Activated CD4-positive, alpha-beta memory T cell treated with anti-CD3 and anti-CD28 coated beads for 36 hours (primary cell): ENCODE measurements at places on chromosomes 5 and 9. TPM values are rescaled to one million over a fixed set of nuclear protein-coding genes. Genes with fewer than 3 reads are reported as not detected.

Gene BSPRY
- total RNA-seq: 7.6 TPM

Gene ENTPD8
- total RNA-seq: not detected

Gene GPR151
- not detected for total RNA-seq

Gene RIC1
- total RNA-seq: 15.0 TPM

Gene ZNF367
- total RNA-seq: 30.1 TPM

Gene FAM221B
- total RNA-seq: not detected

Gene SPATA31E1
- total RNA-seq: not detected

Gene GPR150
- 0.82 TPM for total RNA-seq

Gene ERAP2
- 44.8 TPM for total RNA-seq

Gene ZNF169
- 5.7 TPM for total RNA-seq

Gene MSMP
- not detected for total RNA-seq

Gene CNTNAP3B
- total RNA-seq: not detected

Gene GRXCR2
- total RNA-seq: not detected

Gene TMEM267
- total RNA-seq: 19.7 TPM

Gene NME5
- not detected for total RNA-seq

Gene ANXA2R
- total RNA-seq: 3.8 TPM

Gene STKLD1
- 0.69 TPM for total RNA-seq

Gene DMGDH
- total RNA-seq: 1.7 TPM

Gene NR6A1
- total RNA-seq: 0.83 TPM

Gene SLC46A2
- not detected for total RNA-seq

Gene CBY3
- total RNA-seq: 0.61 TPM

Gene AHRR
- total RNA-seq: 16.8 TPM

Gene IFNA2
- total RNA-seq: not detected

Gene OBP2B
- total RNA-seq: not detected

Gene TICAM2
- 2.0 TPM for total RNA-seq

Gene ZNG1E
- 34.5 TPM for total RNA-seq

Gene OR1J2
- total RNA-seq: not detected

Gene SLC9A3
- 1.7 TPM for total RNA-seq

Gene ACO1
- 13.7 TPM for total RNA-seq

Gene COL23A1
- total RNA-seq: 0.15 TPM

Gene TMEM171
- not detected for total RNA-seq

Gene SHC3
- total RNA-seq: not detected

Gene SH3RF2
- total RNA-seq: not detected

Gene PRUNE2
- total RNA-seq: 0.24 TPM

Gene ELAVL2
- not detected for total RNA-seq

Gene UNC5A
- total RNA-seq: not detected

Gene CSF2
- 125 TPM for total RNA-seq

Gene CARD6
- total RNA-seq: 1.7 TPM

Gene PCDHB6
- not detected for total RNA-seq
